SK-MEL-5 (cell line): ENCODE measurements at places on chromosomes 5 and 9. TPM values are rescaled to one million over a fixed set of nuclear protein-coding genes. Genes with fewer than 3 reads are reported as not detected.

GRCh38 chr5:148091991-148092964 lies 28.5 kb downstream of the SPINK5 start:
- peak; percentile 68 for DNase-seq

DNA sequence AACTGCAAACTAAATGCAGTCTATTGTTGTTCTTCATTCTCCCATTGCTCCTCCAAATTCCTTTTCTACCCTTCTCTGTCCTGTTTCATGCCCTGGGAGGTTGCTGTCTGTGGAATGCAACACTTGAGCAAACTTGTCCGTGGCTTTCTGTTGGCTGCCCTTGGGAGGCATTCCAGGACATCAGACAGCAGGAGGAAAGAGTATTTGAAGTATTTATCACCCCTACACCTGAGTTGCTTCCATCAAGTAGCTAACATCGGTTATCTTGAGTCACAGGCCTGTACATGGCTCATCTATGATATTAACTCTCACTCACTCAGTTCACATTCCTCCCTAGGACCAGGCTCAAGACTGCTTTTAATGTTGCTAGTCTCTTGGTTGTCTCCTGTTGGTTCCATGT lies 803.4 kb upstream of the CDH6 start:
- no peak for DNase-seq

DNA sequence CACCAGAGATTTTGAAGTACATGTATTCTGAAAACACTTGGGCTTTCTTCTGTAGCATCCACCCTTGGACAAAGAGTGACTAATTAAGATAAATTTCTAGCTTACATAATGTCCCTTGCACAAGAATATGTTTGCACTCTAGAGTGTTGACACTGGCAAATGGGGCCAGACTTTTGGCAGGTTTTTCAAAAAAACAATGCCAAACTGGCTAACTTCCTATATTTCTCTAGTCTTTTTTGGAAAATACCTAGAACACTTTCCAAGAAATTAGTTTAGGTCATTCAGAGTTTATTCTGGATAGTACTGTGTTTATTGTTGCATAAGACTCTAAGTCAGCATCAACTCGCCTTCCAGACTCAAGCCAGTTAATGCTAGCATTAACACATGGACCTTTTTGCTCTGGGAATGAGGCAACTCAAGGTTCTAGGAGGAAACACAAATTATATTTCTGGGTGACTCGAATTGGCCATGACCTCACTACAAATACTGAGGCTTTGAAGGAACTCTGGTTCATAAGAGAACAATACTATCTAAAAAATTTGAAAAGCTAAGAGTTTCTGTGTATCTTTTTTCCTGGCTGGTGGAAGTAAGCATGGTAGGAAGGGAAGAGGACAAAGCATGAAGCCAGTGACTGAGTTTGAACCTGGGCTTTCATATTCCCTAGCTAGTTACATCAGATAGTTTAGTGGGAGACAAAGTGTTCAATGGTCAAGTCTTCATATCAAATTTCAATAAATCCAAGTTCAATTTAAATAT lies 101.6 kb downstream of the NREP start:
- DNase-seq = no peak

DNA sequence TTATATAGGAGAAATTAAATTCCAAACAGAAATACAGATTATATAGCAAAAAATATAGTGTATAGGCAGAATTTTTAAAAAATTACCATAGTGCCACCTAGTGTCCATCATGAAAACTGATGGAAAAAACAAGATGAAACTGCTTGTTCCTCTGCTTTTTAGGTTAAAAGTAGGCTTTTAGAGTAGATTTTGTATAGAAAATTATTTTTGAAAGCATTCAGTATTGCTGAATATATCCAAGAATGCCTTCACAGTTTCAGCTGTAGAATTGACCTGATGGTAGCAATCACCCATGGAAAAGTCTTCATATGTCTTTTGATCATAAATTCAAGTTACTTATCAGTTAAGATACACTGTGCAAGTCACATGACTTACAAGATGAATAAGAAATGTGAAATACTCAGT lies 19.7 kb downstream of the RIOK2 start:
- DNase-seq = peak; percentile 42

DNA sequence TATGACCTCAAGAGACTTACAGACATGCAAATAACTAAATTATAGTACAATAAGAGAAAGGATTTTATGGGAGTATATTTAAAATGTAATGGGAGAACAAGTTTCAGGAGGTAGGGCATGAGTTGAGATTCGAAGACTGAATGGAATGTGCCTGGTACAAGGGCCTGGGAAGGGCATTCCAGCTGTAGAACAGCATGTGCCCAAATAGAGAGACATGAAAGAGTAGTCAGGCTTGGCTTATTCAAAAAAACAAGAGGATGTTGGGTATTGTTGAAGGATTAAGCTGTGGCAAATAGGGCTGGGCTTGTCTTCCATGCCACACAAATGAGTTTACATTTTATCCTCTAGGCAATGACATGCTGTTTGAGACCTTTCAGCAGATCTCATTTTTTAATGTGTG lies 86.9 kb downstream of the FOCAD start:
- DNase-seq = no peak

NR4A3 gene
- 37.7 and 43.5 TPM in 2 replicates for total RNA-seq

DNA sequence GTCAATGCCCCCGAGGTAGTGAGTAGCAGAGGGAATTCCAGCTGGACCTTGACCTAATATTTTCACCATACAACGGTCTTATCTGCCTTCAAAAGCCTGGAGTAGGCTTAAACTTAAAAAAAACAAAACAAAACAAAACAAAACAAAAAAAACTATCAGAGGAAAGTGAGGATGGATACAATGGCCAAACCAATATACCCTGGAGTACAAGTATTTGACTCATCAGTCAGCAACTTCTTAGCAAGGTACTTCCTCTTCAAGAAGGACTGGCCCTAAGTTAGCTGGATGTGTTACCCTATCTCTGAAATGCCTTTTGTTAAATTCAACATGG lies 160.6 kb upstream of the GNA14 start:
- DNase-seq = no peak

ABLIM3 gene
- total RNA-seq = 0.43 and 0.58 TPM in 2 replicates

FCN1 gene
- not detected in 2 replicates for total RNA-seq

SLC1A3 gene
- 6.6 and 7.7 TPM in 2 replicates for total RNA-seq

GRCh38 chr5:9241479-9242305 lies 304.2 kb downstream of the SEMA5A start:
- peak; percentile 77 for DNase-seq

DNA sequence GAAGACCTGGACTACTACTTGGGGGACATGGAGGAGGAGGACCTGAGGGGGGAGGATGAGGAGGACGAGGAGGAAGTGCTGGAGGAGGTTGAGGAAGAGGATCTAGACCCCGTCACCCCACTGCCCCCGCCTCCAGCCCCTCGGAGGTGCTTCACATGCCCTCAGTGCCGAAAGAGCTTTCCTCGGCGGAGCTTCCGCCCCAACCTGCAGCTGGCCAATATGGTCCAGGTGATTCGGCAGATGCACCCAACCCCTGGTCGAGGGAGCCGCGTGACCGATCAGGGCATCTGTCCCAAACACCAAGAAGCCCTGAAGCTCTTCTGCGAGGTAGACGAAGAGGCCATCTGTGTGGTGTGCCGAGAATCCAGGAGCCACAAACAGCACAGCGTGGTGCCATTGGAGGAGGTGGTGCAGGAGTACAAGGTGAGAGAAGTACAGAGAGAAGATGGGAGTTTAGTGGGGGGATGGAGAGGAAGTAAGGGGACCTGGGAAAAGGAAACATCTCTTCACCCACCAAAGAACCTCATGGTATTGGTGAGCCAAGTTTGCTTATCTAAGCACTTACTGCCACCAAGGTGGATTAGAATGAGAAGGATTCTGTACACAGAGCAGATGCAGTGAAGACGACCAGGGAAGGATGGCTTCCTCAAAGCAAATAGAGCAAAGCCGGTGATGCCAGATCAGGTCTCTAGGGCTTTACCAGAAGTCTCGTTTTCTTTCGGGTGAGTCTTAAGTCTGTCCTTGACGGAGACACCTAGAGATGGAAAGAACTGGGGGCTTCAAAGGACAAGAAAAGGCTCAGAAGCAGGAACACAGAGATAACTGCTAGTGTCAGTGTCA lies 1.5 kb downstream of the TRIM41 start:
- no peak for DNase-seq

DNA sequence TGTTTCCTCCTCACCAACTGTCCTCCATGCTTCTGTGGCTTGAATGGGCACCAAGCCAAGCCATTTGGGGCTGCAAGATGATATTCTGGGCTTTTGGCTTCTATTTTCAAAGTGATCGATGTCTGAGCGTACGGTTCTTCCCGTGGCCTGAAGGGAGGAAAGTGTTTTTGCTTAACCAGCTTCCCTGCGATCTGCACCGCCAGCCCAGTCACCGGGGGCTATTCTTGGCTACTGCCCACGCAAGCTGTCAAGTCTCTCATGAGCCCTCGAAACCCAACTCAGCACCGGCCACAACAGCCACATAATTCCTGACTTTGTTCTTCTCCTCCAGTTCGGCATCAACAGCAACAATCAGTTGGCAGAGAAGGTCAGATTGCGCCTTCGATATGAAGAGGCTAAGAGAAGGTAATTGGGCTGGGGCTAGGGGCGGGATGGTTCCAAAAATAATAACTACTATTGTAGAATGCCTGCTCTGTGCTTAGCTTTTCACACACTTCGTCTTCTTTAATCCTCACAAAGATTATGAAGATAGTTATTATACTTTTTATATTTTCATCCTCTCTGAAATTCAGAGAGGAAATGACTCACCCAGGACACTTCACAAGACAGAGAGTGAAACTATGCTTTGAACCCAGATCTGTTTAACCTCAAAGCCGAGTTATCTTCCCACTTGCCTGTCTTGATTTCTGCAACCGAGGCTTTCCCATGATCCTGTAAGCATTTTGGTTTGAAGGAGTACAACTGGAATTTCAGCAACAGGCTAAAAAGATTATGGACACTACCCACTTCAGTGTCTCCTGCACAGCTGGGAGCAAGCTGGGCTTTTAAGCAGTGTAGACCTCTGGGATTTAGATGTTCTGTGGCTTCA lies 76.4 kb upstream of the RARS1 start:
- DNase-seq = peak; percentile 91

GRCh38 chr5:80977764-80978163 lies 17.6 kb downstream of the RASGRF2 start:
- DNase-seq = no peak

DNA sequence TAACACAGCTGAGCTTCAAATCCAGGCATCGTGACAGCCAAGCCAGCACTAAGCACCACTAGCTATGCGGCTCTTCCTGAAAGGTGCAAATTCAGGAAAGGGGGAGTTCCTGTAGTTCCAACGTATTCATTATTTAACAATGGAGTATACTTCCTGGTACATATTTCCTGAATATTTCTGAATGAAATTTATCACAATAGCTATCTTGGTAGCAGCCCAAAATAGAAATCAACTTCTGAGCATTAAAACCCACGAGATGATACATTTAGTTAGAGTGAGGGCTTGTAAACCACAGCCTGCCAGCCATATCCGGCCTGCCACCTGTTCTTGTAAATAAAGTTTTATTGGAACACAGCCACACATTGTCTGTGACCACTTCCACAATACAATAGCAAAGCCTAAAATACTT lies 109.7 kb upstream of the RETREG1 start:
- DNase-seq = no peak

GRCh38 chr5:158529454-158529853 lies 570.3 kb downstream of the EBF1 start:
- DNase-seq = no peak

- peak; percentile 73 for DNase-seq
Measured at GRCh38 chr5:1204693-1205242, 3.4 kb downstream of the SLC6A19 start.

GRCh38 chr5:65451436-65451835 lies 30.3 kb downstream of the ADAMTS6 start:
- no peak for DNase-seq

IFNA17 gene
- total RNA-seq = not detected in 2 replicates

ORM2 gene
- not detected in 2 replicates for total RNA-seq

- DNase-seq = no peak
Measured at GRCh38 chr5:133895979-133896845, 72.2 kb downstream of the C5orf15 start.

DNA sequence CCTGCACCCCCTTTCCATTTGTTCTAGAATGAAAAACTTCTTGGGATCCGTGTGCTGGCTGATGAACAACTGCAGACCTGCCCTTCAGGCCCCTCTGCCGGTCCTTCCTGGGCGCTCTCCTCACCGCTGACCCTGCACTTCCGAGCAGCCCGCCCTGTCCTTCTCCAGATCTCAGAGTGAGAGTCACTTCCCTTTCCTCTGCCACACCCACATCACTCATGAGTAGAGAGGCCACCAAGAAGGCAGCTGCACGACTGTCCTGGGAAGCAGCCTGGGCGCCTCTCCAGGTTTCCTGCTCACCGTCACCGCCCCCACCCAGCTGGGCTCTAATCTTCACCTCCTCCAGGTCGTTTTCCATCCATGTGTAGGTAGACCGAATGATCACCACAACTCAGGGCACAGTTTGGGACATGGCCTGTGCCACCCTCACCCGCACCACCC lies 35.0 kb upstream of the NSMF start:
- no peak for DNase-seq

OR13F1 gene
- total RNA-seq = not detected in 2 replicates

- DNase-seq = no peak
Measured at GRCh38 chr9:89447416-89447815, 50.5 kb downstream of the SEMA4D start.

- no peak for DNase-seq
Measured at GRCh38 chr9:14179449-14179848, 134.5 kb downstream of the NFIB start.

SLC6A19 gene
- not detected in 2 replicates for total RNA-seq

- DNase-seq = no peak
Measured at GRCh38 chr5:87276655-87277054, 9.0 kb downstream of the RASA1 start.

DNA sequence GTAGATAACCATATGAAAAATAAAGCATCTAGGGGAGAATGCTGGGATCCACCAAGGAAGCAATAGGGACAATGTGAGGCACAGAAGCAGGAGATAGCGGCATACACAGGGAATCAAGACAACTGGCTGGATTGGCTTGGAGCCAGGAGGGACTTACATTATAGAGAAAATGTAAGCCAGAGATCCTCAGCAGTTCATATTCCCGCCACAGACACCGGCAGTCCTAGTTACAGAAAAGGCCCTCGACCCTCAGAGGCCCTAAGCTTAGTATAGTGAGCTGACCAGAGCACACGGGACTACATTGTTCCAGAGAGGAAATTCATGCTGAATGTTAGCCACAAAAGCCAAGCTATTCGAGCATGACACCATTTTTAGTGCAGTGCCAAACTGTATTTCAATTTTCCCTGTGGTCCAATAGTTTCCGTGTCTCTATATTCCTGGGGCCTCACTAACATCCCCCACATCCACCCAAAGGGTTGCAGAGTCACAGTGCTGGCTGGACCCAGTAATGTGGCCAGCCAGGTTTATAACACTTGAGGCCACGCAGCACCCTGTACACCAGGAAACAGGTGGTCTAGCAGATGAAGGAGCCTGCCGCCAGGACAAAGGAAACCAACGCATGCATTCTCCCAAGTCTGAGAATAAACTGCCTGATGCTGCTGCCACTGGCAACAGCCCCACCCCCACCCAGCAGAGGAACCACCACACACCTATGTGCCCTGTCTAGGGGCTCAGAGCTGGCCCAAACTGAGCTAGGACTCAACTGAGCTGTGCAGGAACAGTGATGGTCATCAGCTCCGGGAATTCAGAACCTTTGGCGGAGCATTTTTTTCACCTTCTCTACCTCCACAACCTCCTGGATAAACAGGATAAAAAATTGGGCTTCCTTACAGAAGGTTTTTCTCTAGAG lies 693.2 kb upstream of the CHD1 start:
- DNase-seq = no peak

- DNase-seq = no peak
Measured at GRCh38 chr5:132814503-132815294, 1.6 kb downstream of the SOWAHA start.
